ENCODE measurements at places on chromosomes 7 and 10.

DNA sequence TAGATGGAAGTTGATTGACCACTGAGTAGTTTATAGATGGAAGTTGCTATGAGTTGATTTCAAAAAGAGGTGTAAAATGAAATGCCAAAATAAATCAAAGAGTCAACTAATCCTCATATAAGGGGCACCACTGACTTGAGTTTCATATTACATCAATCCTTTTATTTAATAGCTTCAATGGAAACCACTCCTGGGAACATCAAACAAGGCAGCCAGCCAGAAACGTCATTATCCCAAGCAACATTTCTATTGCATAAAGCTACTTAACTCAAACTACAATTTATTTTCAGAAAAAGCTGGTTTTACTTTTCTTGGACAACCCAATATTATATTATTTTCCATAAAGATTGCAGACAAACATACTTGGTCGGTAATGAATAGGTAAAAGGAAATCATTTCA is 162.1 kb downstream of the TSPAN12 start:
- no peak for DNase-seq

- DNase-seq, result no peak
Observed at GRCh38 chr7:121525155-121525819, 129.2 kb upstream of the FAM3C start.

DNA sequence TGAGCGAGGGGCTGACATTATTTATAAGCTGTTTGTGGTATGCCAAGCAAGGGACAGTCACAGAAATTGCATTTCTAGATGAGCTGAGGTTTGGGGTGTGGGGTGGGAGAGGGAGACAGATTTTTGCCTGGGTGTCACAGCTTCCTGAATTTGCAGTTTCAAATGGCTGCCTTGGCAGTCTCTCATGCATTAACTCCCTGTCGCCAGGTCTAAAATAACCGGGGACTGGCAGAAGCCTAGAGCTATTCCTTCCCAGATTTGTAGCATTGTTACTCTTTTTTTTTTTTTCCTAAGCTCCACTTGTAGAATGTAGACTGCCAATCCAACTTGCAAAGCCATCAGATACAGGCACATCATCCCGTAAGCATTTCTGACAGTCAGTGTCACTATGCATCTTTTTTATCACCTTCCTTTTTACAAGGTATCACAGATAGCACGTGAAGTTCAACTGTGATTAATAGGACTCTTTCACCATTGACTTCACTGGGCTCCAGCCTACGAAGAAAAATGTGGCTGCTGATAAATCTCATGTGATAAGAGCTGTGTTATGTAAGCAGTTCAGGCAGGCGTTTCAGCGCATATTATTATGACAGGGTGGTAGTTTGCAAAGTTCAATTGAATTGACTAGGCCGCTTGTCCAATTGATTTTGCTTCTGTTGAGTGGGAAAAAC is 130.7 kb upstream of the CELF2 start:
- no peak for DNase-seq

DNA sequence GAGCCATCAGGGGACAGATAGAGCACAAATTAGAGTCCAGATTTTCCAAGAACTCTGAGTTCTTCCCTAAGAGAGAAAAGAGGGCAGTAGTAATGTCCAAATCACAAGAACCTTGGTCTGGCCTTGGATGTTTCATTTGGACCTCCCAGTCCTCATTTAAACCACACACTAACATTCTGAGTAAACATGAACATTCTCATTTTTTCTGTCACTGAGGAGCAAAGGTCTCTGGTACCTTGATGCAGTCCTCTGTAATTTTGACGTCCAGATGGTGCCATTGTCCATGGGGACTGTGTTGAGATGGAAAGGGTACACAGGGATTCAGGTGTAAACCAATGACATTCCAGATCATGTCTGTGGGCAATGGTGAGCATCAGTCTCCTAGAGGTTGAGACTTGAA is 225.4 kb upstream of the PHYHIPL start:
- DNase-seq, result no peak

All from substantia nigra (tissue), 51 donors.